ENCODE measurements at places on chromosomes 1 and 21.

GRCh38 chr1:222329493-222330045, 218.3 kb downstream of the HHIPL2 start:
- DNase-seq, result no peak

GRCh38 chr1:2247760-2248126, 19.6 kb downstream of the SKI start:
- no peak for DNase-seq

DNA sequence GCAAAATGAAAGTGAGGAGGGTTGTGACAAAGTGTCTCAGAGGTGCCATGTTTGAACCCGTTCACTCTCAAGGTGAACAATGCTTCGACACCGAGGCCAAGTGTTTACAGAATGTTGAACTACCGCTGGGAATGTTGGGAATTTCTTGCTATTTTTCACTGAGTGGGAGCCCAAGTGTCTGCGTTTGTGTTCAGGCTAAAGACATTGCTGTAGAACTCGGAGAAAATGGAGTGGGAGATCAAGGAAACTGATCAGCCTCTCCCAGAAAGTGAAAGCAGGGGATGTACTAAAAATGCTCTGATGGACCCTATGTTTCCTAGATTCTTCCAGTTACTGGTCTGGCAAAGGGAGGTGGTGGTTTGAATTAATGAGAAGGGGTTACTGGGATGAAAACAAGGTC, 207.5 kb downstream of the BACH1 start:
- no peak for DNase-seq

GRCh38 chr1:225844236-225845061, 34.5 kb downstream of the EPHX1 start:
- no peak for DNase-seq

DNA sequence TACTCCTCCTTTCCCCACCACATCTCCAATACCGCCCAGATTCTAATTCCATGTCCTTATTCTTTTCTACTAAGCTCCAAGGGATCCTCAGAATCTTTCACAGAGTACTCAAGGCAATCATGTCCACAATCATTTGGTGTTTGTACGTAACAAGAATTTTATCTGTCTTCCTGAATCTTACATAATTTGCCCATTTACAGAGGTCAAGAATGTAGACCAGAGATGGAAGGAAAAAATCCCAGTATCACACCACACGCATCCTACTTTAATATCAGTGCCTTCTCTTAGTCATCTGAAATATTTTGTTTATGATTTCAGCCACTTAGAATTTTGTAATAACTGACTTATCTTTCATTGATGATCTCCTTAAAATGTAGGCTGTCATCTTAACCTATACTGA, 366.0 kb upstream of the LRRC7 start:
- no peak for DNase-seq

- DNase-seq, result no peak
Observed at GRCh38 chr1:46076343-46076742, 56.1 kb downstream of the PIK3R3 start.
